ENCODE measurements at places on chromosomes 3 and 15. TPM values are rescaled to one million over a fixed set of nuclear protein-coding genes. Genes with fewer than 3 reads are reported as not detected.

DNA sequence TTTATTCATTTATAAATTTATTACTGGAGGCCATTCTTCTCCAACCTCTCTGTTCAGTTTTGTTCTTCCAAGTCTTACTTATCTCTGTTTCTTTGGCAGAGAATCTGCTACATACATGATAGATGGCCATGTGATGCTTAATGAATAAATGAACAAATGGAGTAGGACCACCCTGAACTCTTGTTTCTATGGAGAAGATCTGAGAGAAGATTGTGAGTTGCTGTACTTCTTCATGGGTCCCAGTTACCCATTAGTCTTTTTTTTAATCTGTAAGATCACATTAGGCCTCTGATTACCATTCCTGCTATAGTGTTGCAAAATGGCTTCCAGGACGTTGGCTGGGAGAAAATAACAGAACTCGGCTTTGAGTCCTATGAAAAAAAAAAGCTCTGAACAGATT lies 191.9 kb upstream of the SYNPR start:
- no peak for DNase-seq

DNA sequence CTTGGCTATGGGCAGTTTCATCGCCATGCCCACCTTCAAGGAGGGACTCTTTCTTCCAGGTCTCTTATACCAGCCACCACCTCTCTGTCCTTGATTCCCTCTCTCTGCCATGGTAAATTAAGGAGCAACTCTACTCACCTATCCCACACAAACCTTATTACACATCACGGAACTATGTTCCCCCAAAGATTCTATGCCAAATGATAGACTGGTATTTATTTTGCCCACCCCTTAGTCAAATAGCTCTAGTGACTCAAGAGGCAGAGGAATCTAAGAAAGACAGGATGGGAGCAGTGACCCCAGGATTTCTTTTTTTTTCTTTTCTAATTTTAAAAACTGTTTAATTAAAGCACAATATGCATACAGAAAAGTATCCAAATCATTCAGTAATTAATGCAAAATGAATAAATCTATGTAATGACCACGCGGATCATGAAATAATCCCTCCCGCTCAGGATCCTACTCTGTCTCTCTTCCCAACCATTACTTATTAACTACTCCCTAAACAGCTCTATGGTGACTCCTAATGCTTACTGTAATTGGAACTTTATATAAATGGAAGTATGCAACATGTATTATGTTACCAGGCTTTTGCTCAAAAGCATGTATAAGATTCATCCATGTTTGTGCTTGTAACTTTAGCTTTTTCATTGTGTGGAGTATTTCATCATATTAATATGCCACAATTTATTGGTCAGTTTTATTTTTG lies 410.8 kb upstream of the RASGRP1 start:
- DNase-seq, result no peak

DNA sequence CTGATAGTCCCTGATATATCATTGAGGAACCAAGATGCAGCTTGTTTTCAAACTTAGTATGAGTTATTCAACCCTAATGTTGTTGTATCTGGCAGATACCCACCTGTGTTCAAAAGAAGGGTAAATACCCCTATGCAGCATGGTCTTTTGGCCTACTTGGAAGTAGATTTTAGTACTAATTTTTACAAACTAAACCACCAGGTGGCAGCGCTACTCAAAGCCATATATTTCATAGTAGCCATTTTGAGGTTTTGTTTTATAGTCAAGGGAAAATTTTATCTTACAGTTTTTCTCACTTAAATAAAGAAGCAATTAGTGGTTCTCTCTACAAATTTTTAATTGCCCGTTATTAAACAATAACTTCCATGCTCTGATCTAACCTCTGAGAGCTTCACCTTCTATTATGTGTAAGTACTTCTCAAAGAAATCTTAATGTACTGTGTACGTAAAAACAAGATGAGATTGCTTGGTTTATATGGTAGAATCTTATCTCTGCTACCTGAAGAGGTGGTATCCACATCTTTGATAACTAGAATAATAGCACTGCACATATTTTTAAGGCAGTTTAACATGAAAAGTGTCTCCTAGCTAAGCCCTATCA lies 31.5 kb upstream of the MLF1 start:
- no peak for DNase-seq

DNA sequence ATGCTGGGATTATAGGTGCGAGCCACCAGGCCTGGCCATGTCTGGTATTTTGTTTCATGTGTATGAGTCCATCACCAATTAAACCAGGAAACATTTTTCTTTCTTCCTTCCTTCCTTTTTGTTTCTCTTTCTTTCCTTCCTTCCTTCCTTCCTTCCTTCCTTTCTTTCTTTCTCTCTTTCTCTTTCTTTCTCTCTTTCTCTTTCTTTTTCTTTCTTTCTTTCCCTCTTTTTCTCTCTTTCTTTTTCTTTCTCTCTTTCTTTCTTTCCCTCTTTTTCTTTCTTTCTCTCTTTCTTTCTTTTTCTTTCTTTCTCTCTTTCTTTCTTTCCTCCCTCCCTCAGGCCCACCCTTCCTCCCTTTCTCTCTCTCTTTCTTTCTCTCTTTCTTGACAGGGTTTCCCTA lies 83.4 kb downstream of the SLC9A9 start:
- no peak for DNase-seq

DNA sequence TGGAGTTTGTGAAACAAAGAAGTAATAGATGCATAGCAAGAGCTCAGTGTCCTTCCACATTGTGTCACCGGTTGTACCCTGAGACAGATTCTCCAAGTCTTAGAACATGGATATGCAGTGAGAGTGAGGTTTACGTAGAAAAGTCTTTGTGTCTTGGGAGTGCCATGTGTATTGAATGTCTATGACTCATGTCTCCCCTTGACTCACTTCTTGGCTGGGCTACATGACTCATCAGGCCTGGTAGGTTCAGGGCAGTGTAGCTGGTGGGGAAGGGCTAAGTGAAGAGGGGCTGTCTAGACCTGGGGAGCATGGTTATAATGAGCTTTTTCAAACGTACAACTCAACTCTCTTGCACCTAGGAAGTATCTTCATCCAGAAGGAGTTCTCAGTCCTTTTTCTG lies 167.4 kb downstream of the GAP43 start:
- no peak for DNase-seq

- DNase-seq, result no peak
Observed at GRCh38 chr3:187987187-187987586, 166.8 kb upstream of the LPP start.

The MINAR1 gene
- 0.98 TPM for total RNA-seq

Measured in sciatic nerve (tissue), 2 donors.